ENCODE measurements at places on chromosomes 5 and 9. TPM values are rescaled to one million over a fixed set of nuclear protein-coding genes. Genes with fewer than 3 reads are reported as not detected.

DNA sequence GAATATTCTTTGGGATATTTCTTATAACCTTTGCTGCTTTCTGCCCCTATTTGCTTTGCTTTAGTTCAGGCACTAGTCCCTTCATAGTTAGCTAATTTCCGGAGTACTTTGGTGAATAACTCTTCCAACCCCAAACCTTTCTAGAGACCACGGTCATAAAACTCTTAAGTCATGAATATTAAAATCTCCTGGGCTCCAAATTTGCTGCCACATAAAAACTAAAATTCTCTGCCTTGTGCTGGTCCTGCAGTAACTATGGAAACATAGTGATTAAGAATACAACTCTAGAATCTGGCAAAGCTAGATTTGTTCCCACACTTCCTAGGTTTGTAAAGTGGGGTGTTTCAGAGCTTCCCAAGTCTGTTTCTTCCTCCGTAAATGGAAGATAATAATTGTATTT, 10.0 kb upstream of the ACTBL2 start:
- DNase-seq, result no peak

DNA sequence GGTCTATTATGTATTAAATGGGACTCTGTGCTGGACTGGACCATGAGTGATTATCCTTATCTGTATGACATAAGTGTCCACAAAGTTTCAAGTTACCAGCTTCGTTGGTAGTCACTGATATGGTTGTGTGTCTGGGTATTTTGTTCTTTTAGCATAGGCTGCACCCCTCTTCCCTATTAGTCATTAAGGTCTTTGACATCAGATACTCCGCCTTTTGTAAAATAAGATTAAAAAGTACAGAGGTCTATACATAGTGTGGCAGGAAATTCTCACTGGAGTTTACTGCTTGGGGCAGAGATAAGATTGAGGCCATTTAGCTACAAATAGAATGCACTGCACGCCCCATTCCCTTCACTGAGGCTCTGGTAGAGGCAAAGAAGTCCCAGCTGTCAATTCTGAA, 99.4 kb downstream of the TMEM215 start:
- DNase-seq, result no peak

DNA sequence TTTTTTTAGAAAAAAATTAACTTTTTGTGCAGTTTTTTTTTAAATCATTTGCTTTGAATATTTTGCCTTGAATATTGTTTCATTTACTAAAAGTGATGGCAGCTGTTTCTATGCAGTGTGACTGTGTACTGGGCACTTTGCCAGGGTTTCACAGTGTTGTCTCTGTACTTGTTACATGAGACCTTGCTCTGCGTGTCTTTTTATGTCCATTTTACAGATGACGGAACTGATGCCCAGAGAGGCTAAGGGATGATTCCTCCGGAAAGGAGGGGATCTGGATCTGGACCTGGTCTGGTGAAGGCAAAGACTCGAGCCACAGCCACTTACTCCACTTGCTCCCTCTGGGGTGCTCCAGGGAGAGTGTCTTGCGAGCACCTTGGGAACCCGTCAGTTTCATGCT, 124.8 kb upstream of the PTCH1 start:
- no peak for DNase-seq

GRCh38 chr9:93699650-93700049, 123.3 kb downstream of the PHF2 start:
- DNase-seq, result no peak

- no peak for DNase-seq
Observed at GRCh38 chr5:59238126-59238902, 655.2 kb downstream of the PDE4D start.

GRCh38 chr5:117107859-117108258, 533.2 kb upstream of the SEMA6A start:
- DNase-seq, result no peak

DNA sequence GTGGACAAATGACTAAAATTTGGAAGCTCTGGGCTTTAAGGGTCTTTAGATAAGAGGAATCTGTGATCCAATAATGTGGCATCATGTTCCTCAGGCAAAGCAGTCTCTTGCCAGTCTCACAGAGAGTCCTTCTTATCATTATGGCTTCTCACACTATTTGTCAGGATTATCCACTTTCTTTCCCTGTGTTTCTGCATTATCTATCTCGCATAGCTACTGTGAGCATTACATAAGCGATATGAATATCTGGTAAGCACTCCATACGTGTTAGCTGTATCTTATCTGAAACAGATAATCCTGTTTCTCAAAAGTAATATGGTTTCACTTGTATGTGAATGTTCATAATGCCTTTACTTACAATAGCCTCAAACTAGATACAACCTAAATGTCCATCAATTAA, 9.6 kb downstream of the MCC start:
- no peak for DNase-seq

- no peak for DNase-seq
Observed at GRCh38 chr5:71492817-71493615, 37.6 kb downstream of the BDP1 start.

GRCh38 chr9:82890401-82890800, 172.5 kb downstream of the RASEF start:
- DNase-seq, result no peak

DNA sequence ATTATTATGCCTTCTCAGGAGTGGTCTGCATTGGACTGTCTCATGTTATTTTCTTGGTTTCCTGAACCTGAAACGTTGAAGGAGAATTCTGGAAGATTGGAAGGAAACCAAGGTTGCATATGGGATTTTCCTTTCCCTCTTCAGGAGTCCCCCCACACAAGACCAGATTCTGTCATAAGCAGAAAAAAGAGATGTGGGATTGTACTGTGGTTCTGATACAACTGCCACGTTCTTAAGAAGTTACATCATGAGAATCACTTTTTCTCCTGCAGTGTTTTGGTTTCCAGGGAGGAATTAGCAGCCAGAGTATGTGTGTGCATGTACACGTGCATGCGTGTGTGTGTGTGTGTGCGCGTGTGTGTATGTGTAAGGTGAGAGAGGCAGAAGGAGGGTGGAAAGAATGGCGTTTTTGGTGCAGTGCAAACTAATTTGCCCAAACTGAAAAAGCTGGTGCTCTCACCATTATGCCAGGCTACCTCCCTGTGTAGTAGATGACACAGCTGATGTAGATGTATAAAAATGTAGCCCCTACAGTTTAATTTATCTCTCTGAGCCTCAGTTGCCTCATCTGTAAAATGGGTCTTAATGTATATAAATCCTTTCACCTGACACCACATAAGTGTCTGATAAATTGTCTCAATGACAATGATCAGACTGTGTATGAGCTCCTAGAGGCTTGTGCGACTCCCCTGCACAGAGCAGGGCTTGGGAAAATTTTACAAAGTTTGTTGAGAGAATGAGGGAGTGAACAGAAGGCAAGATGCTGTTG, 38.6 kb downstream of the RALGPS1 start:
- DNase-seq, result no peak

- DNase-seq, result no peak
Observed at GRCh38 chr9:98211260-98211659, 18.8 kb upstream of the CORO2A start.

DNA sequence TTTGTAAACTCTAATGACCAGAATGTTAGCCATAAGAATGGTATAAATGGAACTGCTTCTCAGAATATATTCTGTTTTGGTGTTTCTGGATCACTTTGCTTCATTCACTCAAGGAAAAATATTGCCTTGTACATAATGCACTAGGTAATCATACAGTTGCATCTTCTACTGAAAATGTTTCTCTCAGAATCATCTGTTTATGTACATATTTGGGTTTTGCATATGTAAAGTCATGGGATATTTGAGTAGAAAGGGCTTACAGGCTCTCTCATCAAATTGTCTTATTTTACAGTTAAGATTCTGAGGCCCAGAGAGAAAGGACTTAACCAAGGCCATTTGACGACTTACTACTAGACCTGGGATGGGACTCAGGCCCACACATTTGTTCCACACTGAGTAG, 97.8 kb upstream of the PALM2AKAP2 start:
- no peak for DNase-seq

- no peak for DNase-seq
Observed at GRCh38 chr9:96088510-96088909, 213.0 kb downstream of the ERCC6L2 start.

GRCh38 chr5:54090495-54091120, 219.8 kb downstream of the ARL15 start:
- DNase-seq, result peak; percentile 79

DNA sequence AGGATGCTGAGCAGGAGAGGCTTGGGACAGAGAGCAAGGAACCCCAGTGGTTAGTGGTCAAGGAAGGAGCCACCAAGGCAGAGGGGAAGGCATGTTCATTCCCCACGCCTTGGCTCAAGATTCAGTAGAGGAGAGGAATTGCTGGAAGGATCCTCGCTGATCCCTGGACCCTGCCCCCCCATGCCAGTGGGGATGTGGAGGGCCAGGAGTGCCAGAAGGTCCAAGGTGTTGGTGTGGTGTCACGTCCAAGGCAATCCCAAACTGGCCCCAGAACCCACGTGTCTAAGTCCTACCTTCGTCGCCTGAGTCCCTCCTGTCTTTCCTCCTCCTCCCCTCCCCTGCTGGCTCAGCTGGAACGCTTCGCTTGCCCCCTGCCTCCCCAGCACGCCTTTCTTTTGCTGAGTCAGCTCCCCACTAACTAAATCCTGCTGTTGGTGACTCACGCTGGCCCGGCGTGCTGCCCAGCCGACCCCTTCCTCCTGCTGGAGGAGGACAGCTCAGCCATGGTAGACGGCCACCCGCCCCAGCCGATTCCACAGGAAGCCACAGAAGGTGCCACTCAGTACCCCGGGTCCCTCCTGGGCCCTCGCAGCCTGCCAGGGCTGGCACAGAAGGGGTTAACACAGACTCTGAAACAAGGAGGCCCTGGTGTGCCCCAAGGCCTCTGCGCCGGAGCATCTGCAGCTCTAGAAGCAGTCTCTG, 37.6 kb upstream of the ORM1 start:
- peak; percentile 93 for DNase-seq

DNA sequence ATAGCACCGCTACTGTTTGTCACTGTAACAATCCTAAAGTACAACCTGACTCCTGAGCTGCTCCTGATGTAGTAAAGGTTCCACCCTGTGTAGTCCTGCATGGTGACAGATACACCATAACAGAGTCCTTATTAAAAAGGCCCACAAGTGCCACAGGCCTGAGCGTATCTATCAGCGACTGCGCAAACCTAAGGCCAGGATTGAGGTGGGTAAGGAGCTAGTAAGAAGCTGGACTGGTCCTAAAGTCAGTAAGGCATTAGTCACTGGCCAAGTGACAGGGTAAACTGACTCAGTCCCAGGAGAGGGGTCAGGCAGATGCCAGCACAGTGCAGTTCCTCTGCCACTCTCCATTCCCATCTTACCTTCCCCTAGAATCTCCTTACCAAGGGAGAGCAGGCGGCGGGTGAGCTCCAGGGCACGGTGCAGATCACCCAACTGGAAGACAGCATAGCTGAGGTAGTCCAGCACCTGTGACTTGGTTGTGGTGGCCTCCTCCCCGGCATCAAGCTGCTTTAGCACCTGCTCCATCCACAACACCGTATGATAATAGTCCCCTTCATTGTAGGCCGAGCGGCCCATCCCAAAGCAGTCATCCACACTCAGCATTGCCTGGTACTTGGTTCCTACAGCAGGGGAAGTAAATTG, 17.6 kb downstream of the P4HA2 start:
- no peak for DNase-seq

- DNase-seq, result no peak
Observed at GRCh38 chr9:18423791-18424531, 50.0 kb upstream of the ADAMTSL1 start.

LPAR1 gene
- 11.5 TPM for total RNA-seq

SUSD3 gene
- total RNA-seq, result not detected

FREM1 gene
- 0.06 TPM for total RNA-seq

CYLC2 gene
- total RNA-seq, result not detected

LCN1 gene
- total RNA-seq, result not detected

CATSPER3 gene
- 0.08 TPM for total RNA-seq

UTP15 gene
- total RNA-seq, result 23.2 TPM

BNC2 gene
- total RNA-seq, result 2.7 TPM

PCDHGB1 gene
- 0.43 TPM for total RNA-seq

DMGDH gene
- 0.37 TPM for total RNA-seq

SLC25A2 gene
- not detected for total RNA-seq

LHX6 gene
- total RNA-seq, result 1.4 TPM

LHX3 gene
- total RNA-seq, result not detected

TERT gene
- 0.04 TPM for total RNA-seq

KIF4B gene
- total RNA-seq, result 0.02 TPM

PCDH1 gene
- 1.2 TPM for total RNA-seq

TPM2 gene
- total RNA-seq, result 3.9 TPM
